ENCODE measurements at places on chromosomes 5 and 9. TPM values are rescaled to one million over a fixed set of nuclear protein-coding genes. Genes with fewer than 3 reads are reported as not detected.
A peak's percentile ranks its signal among the peaks of the same experiment; 100 is the strongest.

Gene SPINK7
- total RNA-seq: not detected

Gene ROR2
- total RNA-seq: 0.37 TPM

Gene CFAP77
- total RNA-seq: not detected

Gene IFNE
- total RNA-seq: not detected

DNA sequence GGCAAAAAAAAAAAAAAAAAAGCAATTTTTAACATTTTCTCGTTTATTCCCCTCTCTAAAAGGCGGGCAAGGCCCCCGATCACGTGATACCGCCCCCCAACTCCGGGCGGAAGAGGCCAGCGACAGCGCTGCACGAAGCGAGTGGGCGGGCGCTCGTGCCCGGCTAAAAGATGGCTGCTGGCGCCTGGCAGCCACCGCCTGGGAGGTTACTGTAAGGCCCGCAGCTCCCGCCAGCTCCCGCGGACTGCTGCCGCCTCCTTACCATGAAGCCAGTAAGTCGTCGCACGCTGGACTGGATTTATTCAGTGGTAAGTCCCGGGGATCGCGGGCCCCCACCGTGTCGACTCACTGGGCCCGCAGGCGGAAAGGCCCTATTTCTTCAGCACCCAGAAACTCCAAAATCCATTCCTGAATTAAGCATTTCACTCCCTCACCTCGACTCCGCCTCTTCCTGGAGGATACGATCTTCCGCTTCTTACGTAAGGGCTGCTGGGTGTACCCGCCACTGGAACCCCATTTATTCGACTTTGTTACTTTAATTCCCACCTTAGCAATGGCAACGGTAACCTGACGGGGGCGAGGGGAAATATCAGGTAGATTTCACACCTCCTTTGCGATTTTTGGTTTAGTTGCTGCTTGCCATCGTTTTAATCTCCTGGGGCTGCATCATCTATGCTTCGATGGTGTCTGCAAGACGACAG lies at the start of the genes SMIM27 and TOPORS:
TSS of gene SMIM27 (plus strand) at position 156 of the 701 bp plus-strand sequence. CDS start at position 264, 108 bp downstream.
TSS of gene TOPORS (minus strand) at position 415 of the 701 bp plus-strand sequence. CDS start at position 265, 150 bp downstream.
- H3K4me3 ChIP-seq: peak within 1 kb of the TSS; percentile 96
- peaks cover 26% of the 10 kb centered on the region for H3K4me1 ChIP-seq
- DNase-seq: peak; percentile 87
- no peaks in the 10 kb centered on the region for H3K27me3 ChIP-seq
- peaks cover 5% of the 10 kb centered on the region for H3K36me3 ChIP-seq

DNA sequence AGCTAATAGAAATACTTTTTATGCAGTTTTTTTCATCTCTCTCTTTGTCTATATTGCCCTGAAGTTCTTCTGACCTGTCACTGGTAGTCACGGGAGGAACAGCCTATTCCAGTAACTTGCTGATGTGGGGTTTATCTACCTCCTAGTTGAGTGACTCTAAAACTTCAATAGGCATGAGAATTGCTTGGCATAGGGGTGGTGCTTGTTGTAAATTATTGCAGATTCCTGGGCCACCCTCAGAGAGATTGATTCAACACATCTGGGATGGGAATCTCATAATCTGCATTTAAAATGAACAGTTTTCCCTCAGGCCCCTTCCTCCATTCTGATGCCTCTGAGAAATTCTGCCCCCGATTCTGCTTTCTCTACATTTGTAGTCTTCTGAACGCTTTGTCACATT lies 184.4 kb downstream of the ARHGEF28 start:
- no peaks in the 10 kb centered on the region for H3K4me1 ChIP-seq
- peaks cover 42% of the 10 kb centered on the region for H3K27me3 ChIP-seq
- no peak overlapping the region for H3K27ac ChIP-seq
- no peaks in the 10 kb centered on the region for H3K36me3 ChIP-seq
- DNase-seq: no peak
- no peak overlapping the region for H3K4me3 ChIP-seq

DNA sequence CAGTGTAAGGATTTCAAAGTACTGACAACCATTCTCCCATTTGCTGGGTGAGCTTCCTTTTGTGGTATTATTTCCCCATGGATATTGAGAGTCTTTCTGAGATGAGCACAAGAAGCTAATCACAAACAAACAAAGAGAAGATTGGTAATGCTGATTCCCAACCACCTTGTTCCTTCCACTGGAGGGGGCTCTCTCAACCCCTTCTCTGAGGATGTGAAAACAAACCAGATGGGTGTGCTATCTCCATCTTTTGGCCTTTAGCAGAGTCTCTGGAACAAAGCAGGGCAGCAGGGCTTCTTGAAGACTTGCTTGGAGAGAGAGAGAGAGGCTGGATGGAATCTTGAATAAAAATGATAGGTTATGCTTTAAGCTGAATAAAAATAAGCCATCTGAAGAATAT lies 576.7 kb upstream of the ZNF462 start:
- H3K27ac ChIP-seq: no peak overlapping the region
- no peak for DNase-seq

DNA sequence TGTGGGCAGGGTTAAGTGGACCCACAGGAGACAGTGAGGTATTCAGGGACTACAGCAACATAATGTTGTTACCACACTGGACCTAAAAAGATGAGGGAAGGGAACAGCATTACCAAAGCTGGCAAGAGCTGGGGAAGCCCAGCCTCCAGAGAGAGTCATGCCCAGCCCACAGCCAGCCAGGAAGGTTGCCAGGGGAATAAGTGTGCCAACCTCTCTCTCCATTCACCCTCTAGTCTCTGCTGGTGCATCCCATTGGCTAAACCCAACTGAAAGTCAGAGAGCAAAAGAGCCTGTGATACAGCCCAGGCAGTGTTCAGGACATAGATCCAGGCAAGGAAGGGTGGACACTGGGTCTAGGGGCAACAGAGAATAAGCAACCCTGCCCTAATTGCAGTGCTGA lies 35.8 kb upstream of the AFAP1L1 start:
- DNase-seq: no peak
- H3K27ac ChIP-seq: no peak overlapping the region
- H3K4me3 ChIP-seq: no peak overlapping the region
- H3K4me1 ChIP-seq: peaks cover 10% of the 10 kb centered on the region
- H3K36me3 ChIP-seq: no peaks in the 10 kb centered on the region

Measured in T-helper 17 cell (primary cell).